T-helper 1 cell (primary cell): ENCODE measurements at places on chromosomes 4 and X.
A peak's percentile ranks its signal among the peaks of the same experiment; 100 is the strongest.

DNA sequence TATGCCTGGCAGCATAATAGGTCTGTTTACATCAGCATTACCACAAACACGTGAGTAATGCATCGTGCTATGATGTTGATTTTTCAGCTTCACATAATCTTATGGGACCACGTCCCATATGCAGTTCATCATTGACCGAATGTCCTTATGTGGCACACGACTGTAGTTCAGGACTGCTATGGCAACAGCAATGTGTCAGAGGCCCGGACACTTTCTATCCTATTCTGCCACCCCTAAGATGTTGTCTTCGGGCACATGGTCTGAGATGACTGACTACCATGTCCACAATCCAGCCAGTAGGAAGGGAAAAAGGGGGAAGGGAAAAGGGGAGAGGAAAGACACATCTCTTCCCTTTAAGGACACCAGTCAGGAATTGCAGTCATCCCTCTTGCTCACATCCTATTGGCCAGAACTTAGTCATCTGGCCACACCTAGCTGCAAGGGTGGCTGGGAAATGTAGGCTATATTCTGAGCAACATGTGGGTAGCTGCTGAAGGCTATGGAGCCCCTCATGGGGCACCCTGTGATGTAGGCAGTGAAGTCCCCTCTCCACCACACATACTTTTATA, 196.0 kb upstream of the RBPJ start:
- DNase-seq, result no peak

DNA sequence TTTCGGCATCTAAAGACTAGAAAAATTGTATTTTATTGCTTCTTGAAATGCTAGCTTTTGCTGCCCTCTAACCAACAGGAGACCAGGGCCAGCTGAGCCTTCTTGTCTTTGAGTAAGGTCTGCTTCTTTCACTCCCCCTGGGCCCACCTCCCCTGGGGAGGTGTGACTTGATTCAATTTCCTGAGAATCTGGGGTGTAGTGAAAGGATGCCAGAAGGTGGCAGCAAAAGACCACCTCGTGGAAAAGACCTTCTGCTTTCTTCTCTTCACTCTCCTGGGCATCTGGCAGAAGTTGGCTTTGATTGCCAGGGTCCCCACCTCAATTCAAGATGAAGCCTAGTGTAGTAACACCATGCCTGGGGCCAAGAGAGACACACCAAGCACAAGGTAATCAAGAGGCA, 96.5 kb upstream of the MAOA start:
- DNase-seq, result no peak

- DNase-seq, result no peak
Measured at GRCh38 chrX:104284507-104284906, 29.8 kb upstream of the ESX1 start.

DNA sequence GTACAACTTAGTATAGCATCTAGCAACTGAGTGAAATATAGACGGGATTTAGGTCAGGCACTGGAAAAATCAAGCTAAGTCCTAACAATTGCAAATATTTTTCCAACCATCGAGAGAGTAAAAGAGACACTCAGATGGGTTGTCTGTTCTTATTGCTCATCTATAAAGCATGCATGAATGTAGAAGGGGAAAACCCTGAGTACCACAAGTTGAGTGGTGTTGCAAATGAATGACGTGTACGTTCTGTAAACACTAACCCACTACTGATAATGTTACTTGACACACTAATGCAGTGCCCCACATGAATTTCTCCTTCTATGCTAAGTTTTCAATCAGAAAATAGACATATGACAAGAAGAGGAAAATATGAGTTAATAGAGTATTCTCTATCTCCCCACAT, 211.2 kb downstream of the COX18 start:
- no peak for DNase-seq

- no peak for DNase-seq
Measured at GRCh38 chrX:137999552-137999951, 433.6 kb downstream of the ZIC3 start.

DNA sequence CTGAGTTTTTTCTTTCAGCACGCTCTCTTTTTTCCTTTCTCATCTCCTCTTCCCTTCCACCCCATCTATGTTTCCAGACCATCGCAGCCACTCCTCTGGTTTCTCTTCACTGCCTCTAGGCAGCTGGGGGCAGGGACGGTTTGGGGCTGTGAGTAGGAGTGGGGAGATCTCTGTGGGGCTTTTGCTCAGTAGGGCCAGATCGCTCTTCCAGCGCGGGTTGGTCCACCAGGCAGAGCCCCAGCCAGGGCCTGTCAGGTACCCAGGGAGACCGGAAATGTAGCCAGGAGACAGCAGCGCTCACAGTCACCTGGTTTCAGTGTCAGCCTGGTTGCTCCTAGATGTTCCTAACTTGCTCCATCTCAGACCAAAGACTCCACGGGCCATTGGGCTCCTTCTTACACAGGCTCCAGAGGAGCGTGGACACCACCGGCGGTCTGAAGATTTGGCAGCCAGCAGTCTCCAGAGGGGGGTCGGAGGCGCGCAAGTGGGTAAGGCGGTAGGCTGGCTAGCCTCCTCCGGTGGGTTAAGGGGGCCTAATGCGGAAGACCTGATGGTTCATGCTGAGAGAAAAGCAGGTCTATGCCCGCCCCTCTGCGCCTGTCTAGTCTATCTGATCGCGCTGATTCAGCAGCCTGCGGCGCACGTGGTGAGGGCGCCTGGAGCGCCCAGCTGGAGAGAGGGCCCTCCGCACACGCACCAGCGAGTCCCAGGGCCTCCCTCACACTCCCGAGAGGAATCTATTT, 1.8 kb downstream of the FGF5 start:
- DNase-seq, result no peak

DNA sequence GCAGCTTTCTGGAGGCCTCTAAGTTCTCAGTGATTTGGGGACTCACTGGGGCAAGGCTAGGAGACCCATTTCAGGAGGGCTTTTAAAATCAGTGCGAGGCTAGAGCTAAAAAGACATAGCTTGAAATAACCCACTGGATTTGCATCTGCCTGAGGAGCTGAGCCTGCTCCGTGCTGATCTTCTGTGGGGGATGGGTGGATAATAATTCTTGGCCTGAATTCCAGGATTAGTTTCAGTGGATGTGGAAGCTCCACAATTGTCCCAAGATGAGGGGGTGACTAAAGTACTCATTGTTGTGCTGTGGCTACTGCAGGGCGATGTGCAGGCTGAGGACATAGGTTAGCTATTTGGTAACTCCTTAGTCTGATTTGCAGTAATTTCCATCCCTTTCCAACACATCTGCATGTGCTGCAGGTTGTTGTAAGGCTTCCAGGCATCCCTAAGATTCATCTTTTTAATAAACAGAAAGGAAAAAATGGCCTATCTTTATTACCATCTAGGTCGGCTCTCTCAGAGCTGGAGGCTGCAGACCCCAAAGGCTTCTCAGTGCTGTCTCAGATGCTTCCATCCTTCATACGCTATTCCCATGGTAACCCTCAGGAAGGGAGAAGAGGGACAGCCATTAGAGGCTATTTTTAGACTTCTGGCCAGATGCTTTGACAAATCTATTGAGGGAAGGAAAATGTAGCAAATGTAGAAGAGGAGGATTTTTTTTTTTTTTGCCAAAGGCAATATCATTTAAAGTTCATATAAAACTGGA, 63.4 kb downstream of the GRXCR1 start:
- no peak for DNase-seq

DNA sequence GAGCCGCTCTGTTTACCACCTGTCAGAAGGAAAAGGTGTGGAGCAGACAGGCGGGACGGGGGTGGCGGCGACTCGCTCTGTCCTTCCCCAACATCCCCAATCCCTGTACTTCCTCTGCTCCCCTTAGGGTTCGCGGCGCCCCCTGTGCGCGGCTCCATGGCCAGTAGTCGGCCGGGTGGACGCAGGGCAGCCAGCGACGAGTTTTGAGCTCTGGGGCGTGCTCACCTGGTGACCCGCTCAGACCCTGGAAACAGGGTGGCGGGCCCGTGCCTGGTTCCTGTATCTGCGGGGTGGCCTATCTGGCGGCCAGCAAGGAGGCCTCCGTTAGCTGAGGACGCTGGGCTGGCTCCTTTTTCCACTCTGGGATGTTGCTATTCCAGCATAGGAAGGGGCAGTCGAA, 5.4 kb upstream of the MAGIX start:
- no peak for DNase-seq

DNA sequence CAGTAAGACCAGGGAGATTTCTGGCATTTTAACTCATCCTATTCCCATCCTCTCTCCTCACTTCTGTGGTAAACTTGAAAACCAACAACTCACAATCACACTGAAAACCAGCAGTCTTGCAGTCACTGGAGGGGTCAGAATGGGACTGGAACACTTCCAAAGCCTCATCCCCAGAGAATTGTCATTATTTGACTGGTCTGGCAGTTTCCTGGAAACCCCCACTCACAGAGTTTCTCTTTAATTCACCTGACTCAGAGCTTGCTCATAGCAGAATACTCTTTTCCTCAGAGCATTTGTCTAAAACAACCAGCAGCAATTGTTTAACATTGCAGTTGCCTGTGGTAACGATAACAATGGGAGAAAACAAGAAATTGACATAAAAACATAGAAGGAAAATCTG, 7.3 kb upstream of the RAB9B start:
- no peak for DNase-seq

DNA sequence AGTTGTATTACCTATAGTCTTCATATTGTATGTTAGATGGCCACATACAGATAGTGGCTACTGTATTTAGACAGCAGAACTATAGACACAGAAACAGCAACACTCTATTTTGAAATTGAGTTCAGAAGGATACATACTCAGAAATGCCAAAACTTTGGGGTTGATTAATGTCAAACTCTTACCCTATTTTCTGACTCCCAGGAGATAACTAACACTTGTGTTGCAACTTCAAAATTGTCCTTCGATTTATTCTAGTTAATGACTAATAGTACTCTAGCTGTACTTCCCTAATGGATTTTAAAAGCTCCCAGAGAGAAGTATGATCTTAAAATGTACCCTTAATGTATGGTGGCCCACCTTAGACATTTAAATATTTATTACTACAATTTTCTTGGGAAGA, 229.9 kb upstream of the UGT8 start:
- DNase-seq, result no peak

GRCh38 chrX:38287674-38288073, 39.6 kb downstream of the RPGR start:
- no peak for DNase-seq

GRCh38 chr4:120865985-120866384, 56.5 kb downstream of the PRDM5 start:
- DNase-seq, result no peak

DNA sequence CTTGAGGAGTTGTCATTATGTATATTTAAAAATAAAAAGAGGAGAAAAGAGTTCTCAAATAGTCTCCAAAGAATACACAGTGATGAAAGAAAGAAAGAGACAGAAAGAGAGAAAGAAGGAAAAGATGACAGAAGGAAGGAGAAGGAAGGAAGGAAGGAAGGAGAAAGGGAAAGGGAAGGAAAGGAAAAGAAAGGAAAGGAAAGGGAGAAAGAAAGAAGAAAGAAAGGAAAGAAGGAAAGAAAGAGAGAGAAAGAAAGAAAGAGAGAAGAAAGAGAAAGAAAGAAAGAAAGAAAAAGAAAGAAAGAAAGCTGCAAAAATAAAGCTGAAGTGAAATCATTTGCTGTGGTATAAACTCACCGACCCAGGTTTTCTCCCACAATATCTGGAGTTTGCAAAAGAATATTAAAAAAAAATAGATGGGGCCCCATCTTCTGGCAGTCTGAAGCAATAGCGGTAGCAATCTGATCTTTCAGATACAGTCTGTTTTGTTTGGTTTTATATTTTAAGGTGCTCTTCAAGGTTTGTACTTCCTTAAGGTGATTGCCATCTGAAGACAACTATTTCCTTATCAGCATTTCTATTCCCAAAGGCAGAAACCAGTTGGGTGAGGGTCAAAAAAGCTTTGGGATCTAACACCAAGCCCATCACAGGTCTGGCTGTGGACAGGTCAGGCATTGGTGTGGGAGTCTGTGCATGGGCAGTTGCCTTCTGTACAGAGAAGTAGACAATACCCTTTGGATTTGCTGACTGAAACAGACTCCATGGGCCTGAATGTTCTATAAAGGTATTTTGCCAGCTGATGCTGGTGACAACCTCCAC, 160.4 kb downstream of the CPEB2 start:
- DNase-seq, result no peak

DNA sequence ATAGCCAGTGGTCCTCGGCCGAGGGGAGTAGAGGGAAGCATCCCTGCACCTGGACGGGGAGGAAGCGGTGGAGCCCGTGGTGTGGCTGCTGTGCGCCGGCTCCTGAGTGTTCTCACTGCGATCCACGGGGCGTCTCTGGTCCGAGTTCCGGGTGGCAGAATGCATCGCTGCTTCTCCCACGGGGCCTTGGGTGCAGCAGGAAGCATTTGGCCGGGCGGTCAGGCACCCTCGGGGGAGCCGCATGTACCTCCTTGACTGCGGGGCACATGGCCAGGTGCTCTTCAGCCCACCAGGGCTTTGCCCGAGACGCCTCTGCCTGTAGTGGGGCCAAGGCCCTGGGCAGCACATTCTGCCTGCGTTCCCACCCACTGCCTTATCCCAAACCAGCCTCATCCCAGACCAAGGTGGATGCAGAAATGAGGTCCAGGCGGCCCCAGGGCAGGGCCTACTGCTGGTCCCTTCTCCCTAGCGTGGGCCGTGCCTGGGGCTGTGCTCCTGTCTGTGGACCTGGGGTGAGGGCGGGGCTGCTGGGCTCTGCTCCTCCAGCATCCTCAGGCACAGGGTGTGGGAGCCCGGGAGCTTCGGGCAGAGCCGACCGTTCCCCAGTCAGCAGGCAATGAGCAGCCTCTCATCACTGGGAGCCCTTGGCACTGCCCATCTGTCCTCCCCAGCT, 27.5 kb downstream of the NKX1-1 start:
- peak; percentile 6 for DNase-seq

- no peak for DNase-seq
Measured at GRCh38 chrX:103818842-103819619, 13.0 kb downstream of the RAB9B start.

GRCh38 chr4:8079031-8079885, 79.4 kb downstream of the ABLIM2 start:
- DNase-seq, result no peak

DNA sequence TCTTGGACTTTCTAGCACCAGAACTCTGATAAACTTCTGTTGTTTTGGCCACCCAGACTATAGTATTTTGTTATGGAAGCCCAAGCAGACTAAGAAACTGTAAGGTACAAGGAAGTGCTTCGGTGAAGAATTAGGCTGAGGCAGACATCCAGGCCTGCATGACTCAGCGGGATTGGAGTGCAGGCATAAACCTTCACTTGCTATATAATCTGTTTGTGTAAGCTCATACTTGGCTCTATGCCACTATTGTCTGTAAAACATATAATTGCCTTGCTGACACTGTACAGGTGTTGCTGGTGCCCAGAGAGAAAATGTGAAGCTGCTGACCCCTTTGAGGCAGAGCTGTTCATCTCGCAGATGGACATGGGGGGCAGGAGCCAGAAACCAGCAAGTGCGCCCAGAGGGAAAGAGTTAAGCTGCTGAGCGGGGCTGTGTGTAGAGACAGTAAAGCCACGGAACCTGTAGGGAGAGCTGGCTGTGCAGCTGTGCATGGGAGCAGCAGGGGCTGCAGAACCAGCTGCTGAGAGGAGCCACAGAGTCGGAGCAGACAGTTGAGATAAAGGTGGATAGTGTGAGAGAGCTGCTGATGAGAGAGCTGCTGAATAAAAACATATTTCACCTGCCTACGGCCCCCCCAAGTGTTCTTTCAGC, 96.2 kb downstream of the RBM46 start:
- no peak for DNase-seq
